Activated T-cell treated with anti-CD3 and anti-CD28 coated beads, Interleukin-2, amount 50 U/mL, for 4 hours (primary cell): ENCODE measurements at places on chromosomes 1 and 21. TPM values are rescaled to one million over a fixed set of nuclear protein-coding genes. Genes with fewer than 3 reads are reported as not detected.

The PTPRU gene
- total RNA-seq, result 0.32 TPM

The CREG1 gene
- 12.5 TPM for total RNA-seq

The LCK gene
- 238 TPM for total RNA-seq

The KCNK2 gene
- total RNA-seq, result not detected
